ENCODE measurements at places on chromosomes 5 and 9. TPM values are rescaled to one million over a fixed set of nuclear protein-coding genes. Genes with fewer than 3 reads are reported as not detected.

Gene SLC6A18
- not detected for total RNA-seq

Gene PCDHGA4
- 0.10 TPM for total RNA-seq

DNA sequence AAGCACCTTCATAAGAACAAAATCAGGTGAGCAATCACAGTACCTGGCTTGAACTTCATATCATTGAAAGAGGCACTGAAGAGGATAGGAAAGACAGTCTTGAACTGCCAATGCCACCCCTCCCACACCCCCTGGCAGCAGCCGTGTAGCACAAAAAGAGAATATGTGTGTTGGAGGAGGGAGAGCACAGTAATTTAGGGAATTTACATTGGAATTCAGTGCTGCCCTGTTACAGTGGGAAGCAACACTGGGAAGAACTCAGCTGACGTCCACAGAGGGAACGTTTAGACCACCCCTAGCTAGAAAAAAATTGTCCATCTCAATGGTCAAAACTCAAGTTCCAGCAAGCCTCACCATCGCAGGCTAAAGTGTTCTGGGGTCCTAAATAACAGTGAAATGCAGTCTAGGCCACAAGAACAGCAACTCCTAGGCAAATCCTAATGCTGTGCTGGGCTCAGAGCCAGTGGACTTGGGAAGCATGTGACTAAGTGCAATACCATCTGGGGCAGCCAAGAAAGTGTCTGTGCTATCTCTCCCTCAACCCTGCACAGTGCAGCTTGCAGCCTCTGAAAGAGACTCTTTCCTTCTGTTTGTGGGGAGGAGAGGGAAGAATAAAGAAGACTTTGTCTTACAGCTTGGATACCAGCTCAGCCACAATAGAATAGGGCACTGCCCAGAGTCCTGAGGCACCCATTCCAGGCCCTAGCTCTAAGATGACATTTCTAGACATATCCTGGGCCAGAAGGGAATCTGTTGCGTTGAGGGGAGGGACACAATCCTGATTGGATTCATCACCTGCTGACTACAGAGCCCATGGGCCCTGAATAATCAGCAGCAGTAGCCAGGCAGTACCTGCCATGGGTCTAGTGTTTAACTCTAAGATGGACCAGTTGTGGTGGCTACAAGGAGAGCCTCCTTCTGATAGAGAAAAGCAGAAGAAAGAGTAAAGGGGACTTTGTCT lies 62.1 kb upstream of the VLDLR start:
- DNase-seq: no peak

DNA sequence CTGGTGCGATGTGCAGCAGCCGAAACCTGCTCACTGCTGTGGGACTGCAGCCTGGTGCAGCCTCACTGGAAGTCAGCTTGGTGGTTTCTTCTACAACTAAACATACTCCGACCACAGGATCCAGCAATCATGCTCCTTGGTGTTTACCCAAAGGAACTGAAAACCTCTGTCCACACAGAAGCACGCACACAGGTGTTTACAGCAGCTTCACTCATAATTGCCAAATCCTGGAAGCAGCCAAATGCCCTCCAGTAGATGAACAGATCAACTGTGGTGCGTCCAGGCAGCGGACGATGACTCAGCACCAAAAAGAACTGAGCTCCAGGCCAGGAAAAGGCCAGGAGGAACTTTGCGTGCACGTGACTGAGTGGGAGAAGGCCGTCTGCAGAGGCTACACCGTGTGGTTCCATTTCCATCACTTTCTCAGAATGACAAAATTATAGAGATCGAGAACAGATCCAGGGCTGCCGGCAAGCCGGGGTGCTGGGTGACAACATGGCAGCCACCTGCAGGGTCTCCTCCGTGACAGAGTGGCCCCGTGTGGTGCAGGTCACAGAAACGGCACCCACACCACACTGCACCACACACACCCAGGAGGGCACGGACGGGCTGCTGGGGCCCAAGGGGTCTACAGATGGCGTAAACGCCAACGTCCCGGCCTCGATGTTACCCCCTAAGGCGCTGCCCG lies 23.1 kb upstream of the NSMF start:
- no peak for DNase-seq

- DNase-seq: no peak
These were observed 352.0 kb downstream of the KCTD16 start for GRCh38 chr5:144522698-144523097.

DNA sequence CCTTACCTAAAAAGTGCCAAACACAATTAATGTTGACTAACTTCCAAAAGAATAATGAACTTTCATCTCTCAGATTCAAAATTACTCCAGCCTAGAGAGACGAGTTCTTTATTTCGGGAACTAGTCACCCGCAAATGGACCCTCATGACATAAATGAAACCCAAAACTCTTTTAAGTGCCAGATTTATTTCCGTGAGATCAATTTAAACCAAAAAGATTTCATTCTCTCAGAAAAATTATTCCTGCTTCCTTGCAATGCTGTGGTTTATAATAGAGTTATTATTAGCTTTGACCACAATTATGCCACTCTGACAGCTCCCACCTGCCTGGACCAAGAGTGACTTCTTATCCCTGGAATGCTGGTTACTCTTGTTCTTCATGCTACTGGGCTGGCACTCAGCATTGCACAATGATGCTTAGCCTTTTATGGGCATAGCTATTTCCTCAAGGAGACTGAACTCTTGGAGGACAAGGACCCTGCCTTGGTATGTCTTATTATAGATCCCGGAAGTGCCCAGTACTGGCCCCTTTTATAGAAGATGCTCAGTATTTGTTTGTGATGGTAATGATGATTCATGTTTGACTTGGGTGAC lies 183.5 kb downstream of the SNX18 start:
- no peak for DNase-seq

DNA sequence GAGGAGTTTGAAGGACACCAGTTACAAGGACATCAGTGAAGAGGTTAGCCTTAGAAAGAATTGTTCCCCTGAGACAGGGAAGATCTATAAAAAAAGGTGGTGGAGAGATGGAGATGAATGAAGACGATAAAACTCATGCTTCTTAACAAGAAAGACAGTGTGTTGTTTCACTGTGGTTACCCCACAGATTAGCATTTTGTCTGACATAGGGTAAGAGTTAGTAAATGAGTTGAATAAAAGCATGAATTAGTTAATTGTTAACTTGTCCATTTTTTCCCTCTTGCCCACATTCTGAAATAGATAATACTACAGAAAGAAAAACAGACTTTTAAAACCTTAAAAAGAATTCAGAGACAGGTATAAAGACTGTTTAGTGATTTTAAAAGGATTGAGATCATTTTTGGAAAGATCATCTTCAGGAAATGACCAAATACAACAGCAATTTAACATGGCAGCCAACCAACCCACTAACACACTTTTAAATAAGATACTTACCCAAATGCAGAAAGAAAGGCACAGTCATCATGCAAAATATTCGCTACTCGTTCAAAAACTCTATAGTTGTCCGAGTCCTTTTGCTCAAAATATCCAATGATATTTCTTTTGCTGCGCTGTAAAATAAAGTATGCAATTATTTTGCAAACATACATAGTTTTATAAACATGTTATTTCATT lies 78.5 kb downstream of the ERP44 start:
- DNase-seq: no peak

- DNase-seq: no peak
These were observed 53.5 kb downstream of the RNF38 start for GRCh38 chr9:36346569-36346968.

GRCh38 chr5:149811453-149811852 lies 81.3 kb downstream of the PPARGC1B start:
- DNase-seq: no peak

Measured in activated CD4-positive, alpha-beta memory T cell treated with anti-CD3 and anti-CD28 coated beads, Interleukin-2, amount 10 ng/mL, durations not matched to agents 7 days and 5 days (primary cell).